Bladder microvascular endothelial cell (primary cell): ENCODE measurements at places on chromosomes 1 and 21. TPM values are rescaled to one million over a fixed set of nuclear protein-coding genes. Genes with fewer than 3 reads are reported as not detected.

Gene KCNJ10
- total RNA-seq, result not detected in 2 replicates

Gene ERICH3
- not detected in 2 replicates for total RNA-seq

Gene SH3BP5L
- total RNA-seq, result 21.5 and 26.3 TPM in 2 replicates

Gene TIMM17A
- total RNA-seq, result 50.3 and 66.6 TPM in 2 replicates

Gene MTARC1
- total RNA-seq, result 3.8 and 6.2 TPM in 2 replicates

Gene TIE1
- 740 and 1,208 TPM in 2 replicates for total RNA-seq

Gene BSND
- total RNA-seq, result not detected in 2 replicates

Gene CD160
- not detected in 2 replicates for total RNA-seq

Gene CD1E
- not detected in 2 replicates for total RNA-seq

Gene C8A
- total RNA-seq, result not detected in 2 replicates

Gene LRIG2
- total RNA-seq, result 9.6 and 19.3 TPM in 2 replicates

Gene CFAP45
- 0.13 and 0.16 TPM in 2 replicates for total RNA-seq

Gene VASH2
- 0.31 TPM in 1 of 2 replicates, not detected in the other for total RNA-seq

Gene FCAMR
- total RNA-seq, result not detected in 2 replicates

Gene MNDA
- not detected in 2 replicates for total RNA-seq

Gene AADACL4
- not detected in 2 replicates for total RNA-seq

Gene TMEM61
- total RNA-seq, result 0.06 TPM in 1 of 2 replicates, not detected in the other

Gene DOP1B
- total RNA-seq, result 3.6 and 6.3 TPM in 2 replicates

Gene RGS1
- not detected in 2 replicates for total RNA-seq

Gene IFNAR1
- total RNA-seq, result 17.2 and 34.9 TPM in 2 replicates

Gene TRIM58
- total RNA-seq, result 0.06 TPM in 1 of 2 replicates, not detected in the other

Gene DMBX1
- not detected in 2 replicates for total RNA-seq

Gene HRNR
- not detected in 2 replicates for total RNA-seq
